Right cardiac atrium (tissue), 5 donors: ENCODE measurements at places on chromosomes 5 and 9.

DNA sequence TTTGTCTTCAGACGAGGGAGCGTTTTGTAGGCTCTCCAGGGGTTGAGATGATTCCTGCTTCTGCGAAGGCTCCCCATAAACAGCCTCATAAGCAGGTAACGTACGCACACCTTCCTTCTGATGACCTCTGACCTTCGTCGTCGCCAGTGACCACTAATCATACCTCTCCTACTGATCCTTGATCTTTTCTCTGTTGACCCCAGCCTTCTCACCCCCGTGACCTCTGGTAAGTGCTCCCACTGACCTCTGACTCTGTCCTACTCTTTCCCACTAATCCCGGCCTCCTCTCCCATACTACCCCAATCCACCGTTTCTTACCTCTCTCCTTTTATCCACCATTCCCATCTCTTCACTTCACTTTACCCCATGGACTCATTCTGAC lies 345 bp downstream of the DNAI1 start:
- no peak for DNase-seq

DNA sequence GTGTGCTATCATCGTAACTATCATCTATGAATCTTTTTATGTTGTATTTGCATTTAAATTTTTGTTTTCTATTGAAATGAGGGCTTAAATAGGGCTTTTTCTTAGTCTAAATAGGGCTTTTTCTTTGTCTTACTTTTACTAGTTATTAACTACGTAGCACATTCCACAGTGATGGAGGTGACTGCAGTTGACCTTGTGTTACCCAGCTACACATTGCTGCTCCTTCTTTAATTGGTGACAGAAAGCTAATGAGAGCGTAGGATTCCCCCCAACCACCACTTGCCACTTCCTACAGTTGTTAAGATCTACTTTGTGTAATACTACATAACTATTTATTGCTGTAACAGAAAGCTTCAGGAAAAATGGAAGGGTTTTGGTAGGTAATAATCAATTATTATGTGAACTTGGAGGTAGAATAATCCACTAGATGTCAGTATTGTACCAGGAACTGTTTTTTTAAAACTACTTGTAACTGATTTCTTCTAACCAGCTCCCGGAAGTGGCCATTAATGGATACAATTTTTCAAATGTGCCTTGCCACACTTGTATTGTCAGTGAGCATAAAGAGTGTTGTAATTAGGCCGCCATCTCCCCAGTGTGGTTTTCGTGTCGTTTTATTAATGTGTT lies 18.0 kb downstream of the MTRR start:
- no peak for DNase-seq

GRCh38 chr9:89597711-89598362 lies 7.0 kb upstream of the GADD45G start:
- DNase-seq, result no peak

DNA sequence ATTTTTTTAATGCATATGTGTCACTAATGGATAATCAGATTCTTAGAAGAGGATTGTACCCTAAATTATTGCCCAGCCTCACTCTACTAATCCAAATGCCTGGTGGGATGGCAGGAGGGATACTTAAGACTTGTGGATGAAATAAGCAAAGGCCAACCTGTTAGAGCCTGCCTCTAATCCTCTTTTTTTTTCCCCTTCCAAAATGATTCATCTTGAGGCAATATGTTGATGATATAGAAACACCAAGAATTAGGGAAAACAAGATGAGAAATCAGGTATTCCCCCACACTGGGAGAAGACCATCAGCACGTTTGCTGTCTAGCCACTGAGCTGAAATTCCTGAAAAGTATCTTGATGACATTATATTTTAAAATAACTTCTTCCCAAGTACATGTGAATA lies 52.0 kb downstream of the RFK start:
- no peak for DNase-seq

DNA sequence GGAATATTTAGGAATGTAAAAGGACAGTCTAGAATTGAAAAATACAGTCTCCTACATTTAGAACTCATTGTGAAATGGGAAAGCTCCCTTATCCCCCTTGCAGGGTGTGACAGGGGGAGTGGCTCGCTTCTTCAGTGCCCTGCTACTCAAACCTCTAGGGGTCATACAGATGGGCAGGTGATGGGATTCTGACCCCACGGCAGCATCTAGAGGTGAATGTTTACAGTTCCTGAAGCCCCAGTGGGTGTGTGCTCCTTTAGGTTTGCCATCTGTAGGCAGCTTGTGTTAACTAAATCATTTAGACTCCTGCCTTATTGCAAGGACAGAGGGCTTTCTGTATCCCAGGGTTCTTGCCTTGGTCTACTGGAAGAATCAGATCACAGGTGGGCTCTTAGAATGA lies 271.0 kb upstream of the MPDZ start:
- no peak for DNase-seq

DNA sequence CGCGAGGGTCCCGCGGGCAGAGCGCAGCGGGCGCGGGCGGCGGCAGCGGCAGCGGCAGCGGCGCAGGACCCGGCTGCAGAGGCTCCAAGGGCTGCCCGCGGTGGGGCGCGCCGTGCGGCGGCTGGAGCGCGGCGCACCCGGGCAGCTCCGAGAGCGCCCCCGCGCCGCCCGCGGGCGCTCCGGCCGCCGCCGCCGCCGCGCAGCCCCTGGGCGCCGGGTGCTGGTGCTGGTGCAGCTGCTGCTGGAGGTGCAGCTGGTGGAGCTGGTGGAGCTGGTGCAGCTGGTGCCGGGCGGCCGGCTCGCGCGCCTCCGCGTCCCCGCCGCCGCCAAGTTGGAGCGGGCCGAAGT lies 644 bp downstream of the IER5L start:
- no peak for DNase-seq

DNA sequence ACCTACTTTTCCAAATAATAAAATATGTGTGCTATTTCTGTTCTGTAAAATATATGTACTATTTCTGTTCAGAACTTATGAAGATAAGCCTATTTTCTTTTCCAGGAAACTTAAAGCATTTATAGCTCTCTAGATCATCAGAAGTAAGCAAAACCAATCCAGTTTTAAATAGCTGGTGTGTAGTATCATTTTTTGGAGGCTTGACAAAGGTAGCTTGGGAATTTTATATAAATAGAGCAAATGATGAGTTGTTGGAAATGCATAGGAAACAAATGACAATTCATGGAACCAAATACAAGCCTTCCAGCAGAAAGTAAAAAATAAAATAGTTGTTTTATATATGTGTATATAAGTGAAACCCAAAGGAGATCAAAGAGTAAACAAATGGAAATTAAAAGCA lies 1038.1 kb upstream of the ARRDC3 start:
- DNase-seq, result no peak

DNA sequence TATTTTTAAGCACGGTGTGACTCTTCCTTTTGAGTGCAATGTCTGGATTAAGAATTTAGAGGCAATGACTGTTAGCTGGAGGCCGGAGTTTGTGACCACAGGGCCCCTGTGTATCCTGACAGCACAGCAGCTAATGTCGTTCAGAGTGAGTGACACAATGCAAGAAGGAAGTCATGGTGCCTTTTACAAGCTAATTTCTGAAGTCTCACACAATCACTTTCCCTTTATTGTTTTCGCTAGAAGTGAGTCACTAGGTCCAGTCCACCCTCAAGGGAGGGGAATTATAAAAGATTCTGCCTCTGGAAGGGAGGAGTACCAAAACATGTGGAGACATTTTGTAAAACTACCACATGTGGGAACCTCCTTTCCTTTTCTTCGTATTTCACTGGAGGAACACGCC lies 185.5 kb upstream of the FGF10 start:
- no peak for DNase-seq

DNA sequence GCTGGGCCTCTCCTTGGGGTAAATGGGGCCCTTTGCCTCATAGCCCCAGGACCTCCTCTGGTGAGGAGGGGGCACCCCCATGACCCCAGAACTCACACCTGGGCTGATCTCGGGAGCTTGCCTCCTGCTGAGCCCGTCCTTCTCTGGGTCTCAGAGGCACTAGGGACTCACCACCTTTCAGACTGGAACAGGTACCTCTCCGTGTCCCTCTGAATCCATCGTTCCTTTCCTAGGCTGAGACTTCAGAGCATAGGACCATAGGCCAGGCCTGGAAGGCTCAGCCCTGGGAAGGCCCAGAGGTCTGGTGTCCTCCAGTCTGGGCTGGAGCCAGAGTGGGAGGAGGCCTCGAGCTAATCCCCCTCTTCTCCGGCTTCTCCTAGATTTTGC lies 97.9 kb downstream of the CACNA1B start:
- DNase-seq, result no peak

GRCh38 chr5:155522540-155522939 lies 509.0 kb downstream of the KIF4B start:
- DNase-seq, result no peak

GRCh38 chr9:98176391-98177259 lies 15.8 kb downstream of the CORO2A start:
- no peak for DNase-seq
